ENCODE measurements at places on chromosomes 6 and 20.
A peak's percentile ranks its signal among the peaks of the same experiment; 100 is the strongest.

GRCh38 chr20:11376420-11376819 lies 541.3 kb upstream of the BTBD3 start:
- no peak for DNase-seq

GRCh38 chr20:52103335-52103912 lies 88.2 kb downstream of the ZFP64 start:
- DNase-seq, result no peak

DNA sequence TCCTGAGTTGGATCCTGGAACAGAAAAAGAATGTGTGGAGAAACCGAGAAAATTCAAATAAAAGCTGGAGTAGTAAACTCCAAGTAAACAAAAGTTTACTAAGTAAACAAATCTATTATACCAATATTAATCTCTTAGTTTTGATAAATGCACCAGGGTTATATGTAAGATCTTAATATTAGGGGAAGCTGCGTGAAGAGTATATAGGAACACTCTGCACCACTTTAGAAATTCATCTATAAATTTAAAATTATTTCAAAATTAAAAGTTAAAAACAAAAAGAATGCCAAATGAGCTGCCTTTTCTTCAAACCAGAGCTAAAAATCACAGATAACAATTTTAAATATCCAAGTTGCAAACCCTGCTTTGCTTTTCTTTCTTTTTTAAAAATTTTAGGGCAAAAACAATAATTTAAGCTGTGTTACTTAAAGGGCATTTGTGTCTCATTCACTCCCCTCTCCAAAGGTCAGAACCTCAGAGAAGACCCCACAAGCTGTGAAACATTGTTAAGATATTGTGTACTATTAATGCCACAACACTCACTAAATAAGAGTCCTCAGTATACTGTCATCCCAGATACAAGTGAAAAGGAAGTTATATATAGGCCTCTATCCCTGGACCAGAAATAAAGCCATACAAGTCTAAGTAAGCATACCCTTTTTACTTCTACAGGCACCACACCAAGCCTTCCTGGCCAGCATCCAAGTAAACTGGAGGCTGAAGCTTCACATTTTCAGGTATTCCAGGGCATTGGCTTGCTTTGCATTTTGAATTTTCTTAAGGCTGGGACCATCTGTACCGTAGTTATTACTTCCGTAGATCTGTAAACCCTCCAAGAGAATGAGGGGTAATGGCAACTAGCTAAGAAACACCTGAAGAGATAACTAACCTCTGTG lies 7.0 kb downstream of the DNAAF9 start:
- DNase-seq, result no peak

- no peak for DNase-seq
Measured at GRCh38 chr20:46312075-46312944, 4.0 kb upstream of the CDH22 start.

DNA sequence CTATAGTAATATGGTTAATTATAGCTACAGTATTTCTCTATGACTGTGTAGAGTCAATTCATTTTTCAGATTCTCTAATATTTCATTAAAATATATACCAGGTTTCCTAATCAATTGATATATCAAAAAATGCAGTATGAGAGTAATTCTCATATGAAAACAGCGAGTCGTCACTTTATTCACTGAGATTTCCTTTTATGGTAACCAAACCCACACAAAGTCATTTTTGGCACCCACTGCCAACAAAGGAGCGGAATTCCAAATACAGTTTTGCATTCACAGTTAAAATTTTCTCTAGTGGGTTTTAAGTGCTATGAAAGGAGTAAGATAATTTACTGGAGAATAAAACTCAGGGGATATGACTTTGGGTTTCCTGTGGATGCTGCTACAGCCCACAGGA lies 163.8 kb downstream of the HIVEP2 start:
- no peak for DNase-seq

GRCh38 chr6:30721198-30722024 lies 1.3 kb downstream of the TUBB start:
- DNase-seq, result peak; percentile 87

GRCh38 chr20:19330038-19330437 lies 117.6 kb downstream of the SLC24A3 start:
- no peak for DNase-seq

GRCh38 chr20:17943343-17943742 lies 25.3 kb downstream of the SNX5 start:
- DNase-seq, result no peak

DNA sequence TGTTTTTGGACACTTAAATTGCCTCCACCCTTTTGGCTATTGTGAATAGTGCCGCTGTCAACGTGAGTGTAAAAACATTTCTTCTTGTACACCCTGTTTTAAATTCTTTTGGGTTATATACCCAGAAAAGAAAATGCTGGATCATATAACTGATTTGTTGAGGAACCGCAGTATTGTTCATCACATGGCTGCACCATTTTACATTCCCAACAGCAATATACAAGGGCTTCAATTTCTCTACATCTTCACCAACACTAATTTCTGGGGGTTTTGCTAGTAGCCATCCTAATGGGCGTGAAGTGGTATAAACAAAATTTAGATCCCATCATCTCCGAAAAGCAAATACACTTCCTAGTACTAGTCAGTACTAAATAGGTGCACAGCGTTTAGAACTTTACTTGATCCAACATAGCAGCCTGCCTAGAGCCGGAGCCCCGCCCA lies 579 bp upstream of the BPHL start:
- no peak for DNase-seq

DNA sequence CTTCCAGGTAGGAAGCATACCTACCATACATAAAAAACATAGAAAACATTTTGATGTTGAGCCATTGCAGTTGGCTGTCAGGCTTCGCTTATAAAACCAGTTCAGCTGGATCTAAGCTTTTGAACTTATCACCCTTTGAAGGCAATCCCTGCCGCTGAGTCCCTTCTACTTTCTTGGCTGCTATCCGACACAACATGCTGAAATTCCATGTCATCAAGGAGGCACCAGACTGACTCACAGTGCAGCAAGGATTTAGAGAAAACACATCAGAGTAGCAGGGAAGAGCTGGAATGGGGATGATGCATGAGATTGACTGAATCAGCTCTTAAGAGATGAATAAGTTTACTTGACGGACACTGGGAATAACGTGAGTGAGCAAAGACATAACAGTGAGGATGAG lies 135.0 kb upstream of the MAN1A1 start:
- no peak for DNase-seq

- DNase-seq, result no peak
Measured at GRCh38 chr20:50491926-50492634, 18.1 kb upstream of the PTPN1 start.

DNA sequence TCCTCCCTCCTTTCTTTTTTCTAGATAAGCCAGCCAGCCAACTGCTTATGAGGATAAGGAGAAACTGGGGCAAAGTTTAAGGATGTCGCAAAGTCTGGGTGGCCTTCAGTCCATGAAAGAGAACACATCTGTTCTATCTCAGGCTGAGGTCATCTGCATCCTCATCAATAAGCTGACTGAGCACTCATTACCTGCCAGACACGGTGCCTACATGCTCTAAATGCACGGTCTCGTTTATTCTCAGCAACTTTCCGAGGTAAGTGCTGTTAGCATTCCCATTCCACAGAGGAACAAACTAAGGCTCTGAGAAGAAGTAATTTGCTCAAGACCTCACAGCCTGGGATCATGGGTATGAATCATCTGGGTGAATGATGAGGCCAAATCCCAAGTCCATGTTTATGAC lies 133.1 kb downstream of the BCAS1 start:
- no peak for DNase-seq

DNA sequence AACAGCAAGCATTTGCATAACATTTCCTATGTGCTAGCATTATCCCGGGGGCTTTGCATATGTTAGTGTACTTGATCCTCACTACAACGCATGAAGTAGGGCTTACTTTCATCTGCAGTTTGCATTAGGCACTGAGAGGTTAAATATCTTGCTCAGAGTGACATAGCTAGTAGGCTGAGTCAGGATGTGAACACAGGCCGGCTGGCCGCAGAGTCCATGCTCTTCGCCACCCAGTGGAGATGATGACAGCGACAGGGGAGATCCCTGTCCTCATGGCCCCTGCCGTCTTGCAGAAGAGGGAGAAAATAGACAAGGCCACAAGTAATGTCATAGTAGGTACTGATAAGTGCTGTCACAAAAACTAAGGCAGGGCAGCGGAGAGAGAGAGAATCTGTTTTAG lies 46.9 kb downstream of the LYRM4 start:
- DNase-seq, result no peak

DNA sequence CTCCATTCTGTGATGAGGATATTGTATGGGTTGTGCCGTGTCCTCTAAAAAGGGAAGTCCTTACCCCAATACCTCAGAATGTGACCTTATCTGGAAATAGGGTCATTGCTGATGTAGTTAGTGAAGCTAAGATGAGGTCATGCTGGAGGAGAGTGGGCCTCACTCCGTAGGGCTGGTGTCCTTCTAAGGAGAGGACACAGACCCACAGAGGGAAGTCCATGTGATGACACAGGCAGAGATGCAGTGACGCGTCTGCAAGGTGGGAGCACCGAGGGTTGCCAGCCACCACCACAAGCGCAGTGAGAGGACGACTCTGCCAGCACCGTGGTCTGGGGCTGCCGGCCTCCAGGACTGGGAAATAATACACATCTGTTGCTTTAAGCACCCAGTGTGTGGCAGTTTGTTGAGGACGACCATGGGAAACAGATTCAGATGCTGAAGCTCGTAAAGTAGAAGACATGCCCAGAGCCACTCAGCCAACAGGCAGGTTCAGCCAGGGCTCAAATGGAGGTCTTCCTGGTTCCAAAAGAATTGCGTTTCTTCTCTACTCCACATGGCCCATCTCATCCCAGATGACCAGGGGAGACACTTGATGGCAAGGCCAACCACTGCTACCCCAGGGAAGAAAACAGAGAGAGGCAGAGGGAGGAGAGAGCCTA lies 59.2 kb upstream of the DUSP22 start:
- no peak for DNase-seq

DNA sequence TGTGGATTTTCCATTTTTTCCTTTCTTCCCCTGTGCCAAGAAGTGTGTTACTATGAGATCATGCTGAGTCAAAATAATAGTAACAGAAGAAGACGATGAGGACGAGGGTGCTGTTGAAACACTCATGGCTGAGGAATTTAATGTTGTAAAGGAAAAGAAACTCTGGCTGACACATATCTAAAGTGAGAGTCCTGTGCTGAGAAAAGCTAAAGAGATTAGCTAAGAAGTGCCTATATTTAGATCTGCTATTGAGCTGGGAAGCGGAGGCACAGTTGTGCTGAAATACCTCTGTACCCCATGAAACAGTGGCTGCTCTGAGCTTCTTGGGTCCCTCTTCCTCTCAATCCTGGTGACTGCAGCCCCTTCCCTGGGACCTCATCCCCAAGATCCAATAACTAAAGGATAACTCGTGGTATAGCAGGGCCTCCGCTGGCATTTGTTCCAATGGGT lies 1.1 kb upstream of the SYTL3 start:
- DNase-seq, result no peak

DNA sequence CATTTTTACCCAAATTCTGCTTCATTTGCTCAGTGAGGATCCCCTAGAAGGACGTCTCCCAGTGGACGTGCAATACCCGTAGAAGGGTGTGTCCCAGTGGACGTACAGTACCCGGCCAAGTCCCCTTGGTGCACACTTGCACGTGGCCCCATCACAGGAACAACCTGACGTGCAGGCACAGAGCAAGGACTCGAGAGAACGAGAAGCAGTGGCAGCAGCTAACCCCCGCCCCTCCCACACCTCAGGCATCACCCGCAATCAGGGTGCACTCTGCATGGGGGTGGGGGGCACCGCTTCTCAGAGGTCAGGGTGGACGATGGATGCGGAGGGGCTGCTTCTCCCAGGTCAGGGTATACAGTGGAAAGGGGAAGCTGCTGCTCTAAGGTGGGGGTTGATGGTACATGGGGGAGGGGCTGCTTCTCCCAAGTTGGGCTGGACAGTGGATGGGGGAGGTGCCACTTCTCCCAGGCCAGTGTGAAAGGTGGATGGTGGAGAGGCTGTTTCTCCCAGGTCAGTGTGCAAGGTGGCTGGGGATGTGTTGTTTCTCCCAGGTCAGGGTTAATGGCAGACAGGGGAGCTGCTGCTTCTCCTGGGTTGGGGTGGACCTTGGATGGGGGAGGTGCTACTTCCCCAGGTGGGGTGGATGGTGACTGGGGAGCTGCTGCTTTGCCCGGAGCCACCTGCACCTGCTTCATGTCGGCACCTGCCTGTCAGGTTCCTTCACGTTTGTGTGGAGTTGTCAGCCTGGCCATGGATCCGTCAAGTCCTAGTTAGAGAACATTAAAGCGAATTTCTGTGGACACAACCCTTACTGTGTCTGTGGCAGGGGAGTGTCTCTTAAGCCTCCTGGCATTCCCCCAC lies 1.0 kb upstream of the THBS2 start:
- no peak for DNase-seq

GRCh38 chr6:53029257-53029656 lies 34.2 kb upstream of the GSTA4 start:
- DNase-seq, result no peak

- DNase-seq, result no peak
Measured at GRCh38 chr6:100202417-100203194, 208.6 kb upstream of the MCHR2 start.

DNA sequence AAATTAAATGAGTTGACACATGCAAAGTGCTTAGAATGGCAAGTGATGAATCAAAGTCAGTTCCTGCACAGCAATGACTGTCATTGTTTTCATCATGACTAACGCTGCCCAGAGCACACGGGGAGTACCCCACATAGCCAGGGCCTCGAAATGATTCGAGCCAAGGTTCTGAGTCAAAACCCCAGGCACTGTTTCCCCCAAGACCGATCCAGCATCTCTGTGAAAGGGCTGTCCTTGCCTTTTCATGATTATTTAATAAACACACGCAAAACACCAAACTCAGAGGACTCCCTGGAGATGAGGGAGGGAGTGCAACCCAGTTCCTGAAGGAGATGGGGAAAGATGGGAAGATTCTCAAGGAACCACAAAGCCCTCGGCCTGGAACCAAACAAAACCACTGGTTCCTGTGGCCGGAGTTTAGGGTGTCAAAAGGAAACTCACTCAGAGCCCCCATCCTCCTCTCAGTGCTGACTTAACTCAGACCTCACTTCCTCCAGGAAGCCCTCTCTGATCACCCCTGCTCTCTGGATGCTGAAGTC lies 3.8 kb downstream of the PREX1 start:
- peak; percentile 41 for DNase-seq
